Activated CD4-positive, alpha-beta T cell treated with anti-CD3 and anti-CD28 coated beads, Interleukin-2, amount 50 U/mL, for 48 hours (primary cell): ENCODE measurements at places on chromosomes 12 and 14.

DNA sequence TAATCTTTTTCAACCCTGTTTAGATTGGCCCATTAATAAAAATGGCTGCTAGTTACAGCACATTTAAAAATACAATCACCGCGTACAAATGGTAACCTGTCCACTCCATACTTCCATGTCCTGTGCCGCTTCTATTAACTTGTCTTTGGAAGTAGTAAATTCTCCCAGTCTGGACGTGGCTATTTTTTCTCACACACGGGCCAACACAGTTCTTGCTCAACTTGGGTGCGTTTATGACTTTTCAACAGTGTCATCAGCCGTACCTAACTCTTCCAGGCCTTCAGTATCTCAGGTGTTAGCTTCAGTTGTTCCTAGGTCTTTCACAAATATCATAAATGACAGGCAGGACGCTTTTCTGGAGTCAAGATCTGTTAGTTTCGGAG, 475 bp upstream of the PCNX1 start:
- no peak for DNase-seq

- no peak for DNase-seq
These were observed 65.1 kb downstream of the SIX6 start for GRCh38 chr14:60573943-60574495.

- DNase-seq = no peak
These were observed 59.5 kb upstream of the GTF2A1 start for GRCh38 chr14:81280136-81280791.

DNA sequence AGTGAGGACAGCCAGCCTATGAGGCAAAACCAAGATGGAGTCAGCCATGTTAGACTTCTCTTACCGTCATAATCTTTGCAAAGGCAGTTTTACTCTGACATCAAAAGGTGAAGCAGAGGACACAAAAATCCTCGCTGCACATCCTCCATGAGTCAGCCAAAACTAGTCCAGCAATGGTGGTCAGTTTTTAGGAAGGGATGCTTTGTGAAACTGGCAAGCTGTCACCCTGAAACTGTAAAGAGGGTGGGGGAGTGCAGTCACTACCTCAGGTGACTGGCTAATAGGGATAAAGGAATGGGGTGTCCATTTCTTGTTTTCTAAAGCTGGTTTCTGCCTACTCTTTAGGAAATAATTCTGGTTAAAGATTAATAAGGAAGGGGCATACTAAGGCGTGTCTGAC, 5.4 kb upstream of the CIPC start:
- DNase-seq = no peak

DNA sequence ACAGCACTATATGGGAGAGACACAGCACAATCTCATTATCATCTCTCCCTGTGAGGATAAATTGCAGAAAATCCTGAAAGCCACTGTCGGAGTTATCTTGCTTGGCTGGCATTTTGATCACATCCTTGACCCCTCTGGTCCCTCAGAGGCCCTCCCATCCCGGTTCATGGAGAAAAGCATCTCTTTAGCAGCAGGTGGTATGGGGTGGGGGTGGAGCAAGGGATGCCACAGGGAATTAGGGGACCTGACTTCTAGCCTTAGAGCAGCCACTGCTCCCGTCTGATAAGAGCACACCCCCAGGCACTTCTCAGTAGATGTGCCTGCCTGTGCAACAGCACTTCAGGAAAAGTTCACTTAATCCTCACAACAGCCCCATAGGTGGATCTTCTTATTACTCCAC, 38.6 kb downstream of the GRIN2B start:
- no peak for DNase-seq

DNA sequence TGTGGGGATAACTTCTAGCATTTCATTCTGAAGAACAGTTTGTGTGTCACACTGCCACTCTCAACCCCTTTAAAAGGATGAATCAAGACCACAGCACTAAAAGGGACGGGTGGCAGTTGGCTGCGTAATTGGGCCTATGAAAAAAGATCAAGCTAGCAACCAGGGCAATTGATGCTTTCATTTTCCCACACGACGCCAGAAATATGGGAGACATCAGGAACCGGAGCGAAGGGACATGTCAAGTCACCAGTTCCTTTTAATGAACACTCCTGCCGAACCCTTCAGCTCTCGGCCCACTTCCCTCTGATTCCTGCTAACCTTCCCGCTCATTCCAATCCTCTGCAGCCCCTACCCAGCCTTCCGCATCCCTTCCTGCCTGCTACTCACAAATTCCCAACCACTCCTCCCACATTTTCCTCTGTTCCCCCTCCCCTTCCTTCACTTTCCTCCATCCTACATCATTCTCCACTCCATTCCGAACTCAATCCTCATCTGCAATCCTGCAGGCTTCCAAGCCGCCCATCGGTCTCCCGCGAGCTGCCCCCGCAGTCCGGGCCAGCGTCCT, 753 bp downstream of the CSRNP2 start:
- peak; percentile 24 for DNase-seq

DNA sequence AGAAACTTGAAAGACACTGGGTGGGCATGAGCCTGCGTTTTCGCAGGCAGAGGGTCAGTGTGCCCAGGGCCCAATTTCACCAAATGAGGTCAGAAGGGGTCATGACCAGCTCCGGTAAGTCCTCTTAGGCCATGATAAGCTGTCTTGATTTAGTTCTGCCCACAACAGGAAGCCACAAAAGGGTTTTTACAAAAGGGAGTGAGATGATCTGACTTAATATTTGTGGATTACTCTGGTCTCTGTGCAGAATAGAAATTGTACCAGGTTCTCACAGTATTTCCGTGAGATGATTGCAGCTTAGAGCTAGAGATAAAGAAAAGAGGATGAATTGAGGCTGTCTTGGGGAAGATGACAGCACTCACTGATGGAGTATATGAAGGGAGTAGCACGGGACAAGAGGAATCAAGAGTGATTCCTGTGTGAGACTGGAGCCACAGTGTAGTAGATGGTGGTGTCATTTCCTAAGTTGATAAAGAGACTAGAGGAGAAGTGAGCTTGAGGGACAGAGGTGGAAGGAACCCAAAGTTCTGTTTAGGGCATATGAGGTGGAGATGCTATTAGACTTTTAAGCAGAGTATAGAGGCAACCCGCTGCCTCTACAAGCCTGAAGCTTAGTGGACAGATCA, 288.3 kb upstream of the AMIGO2 start:
- no peak for DNase-seq

GRCh38 chr14:22386924-22387775, 201.9 kb downstream of the DAD1 start:
- no peak for DNase-seq

GRCh38 chr12:52871291-52872039, 22.7 kb upstream of the KRT78 start:
- DNase-seq = no peak

DNA sequence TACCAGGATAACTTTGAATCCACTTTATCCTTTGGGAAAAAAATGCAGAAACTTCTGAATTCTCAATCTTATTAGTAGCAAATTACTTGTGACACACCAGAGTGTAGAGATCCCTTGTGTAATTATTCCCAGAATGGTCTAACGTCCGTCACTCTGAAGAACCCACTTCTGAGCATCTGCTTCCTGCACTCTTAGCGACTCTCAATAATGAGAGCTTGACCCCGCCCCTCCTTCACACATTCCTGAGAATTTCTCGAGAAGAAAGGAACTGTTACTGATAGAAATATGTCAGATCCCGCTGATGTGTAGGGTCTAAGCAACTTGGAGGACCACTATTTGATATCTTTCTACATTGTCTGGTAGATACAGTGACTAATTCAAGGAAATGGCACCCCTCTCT, 218.3 kb upstream of the PDZRN4 start:
- DNase-seq = no peak

- no peak for DNase-seq
These were observed 342.3 kb downstream of the FOXG1 start for GRCh38 chr14:29108908-29109307.

GRCh38 chr12:94211021-94211420, 62.6 kb downstream of the PLXNC1 start:
- DNase-seq = no peak

- DNase-seq = no peak
These were observed 45.1 kb downstream of the ETV6 start for GRCh38 chr12:11694528-11694927.

DNA sequence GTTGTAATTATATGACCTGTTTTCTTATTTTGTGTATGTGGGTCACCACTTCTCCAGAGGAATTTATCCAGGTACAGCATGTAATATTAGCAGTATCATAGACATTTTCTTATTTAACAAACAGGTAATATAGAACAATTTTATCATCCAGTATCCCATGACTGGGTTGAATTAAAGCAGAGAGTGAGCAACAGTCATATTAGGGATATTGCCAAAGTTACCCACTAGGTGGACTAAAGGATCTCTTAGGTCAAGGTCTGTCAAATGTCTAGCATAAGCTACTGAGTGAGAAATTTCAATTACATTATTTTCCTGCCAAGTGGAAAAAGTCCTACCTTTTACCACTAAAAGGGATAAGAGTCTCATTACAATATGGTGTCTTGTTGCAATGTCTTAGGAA, 62.1 kb upstream of the TRIM9 start:
- no peak for DNase-seq

- DNase-seq = peak; percentile 20
These were observed 21.5 kb upstream of the GNS start for GRCh38 chr12:64780531-64781279.

DNA sequence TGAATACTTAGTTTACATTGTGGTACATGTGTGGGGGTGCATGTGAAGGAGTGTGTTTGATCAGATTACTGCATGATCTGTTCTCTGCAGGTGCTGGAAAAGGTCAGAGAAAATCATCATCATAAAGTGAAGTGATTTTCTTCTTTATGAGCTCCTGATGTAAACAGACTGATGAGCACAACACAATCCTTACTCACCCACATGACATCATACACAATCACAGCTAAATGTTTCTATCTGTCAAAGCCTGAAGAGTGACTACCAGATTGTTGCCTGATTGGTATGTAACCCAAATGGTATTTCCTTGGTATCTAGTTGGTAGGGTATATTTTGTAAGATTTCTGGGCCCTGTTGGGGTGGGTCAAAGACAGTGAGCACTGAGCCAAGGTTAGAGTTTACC, 270.8 kb downstream of the FOXG1 start:
- no peak for DNase-seq

DNA sequence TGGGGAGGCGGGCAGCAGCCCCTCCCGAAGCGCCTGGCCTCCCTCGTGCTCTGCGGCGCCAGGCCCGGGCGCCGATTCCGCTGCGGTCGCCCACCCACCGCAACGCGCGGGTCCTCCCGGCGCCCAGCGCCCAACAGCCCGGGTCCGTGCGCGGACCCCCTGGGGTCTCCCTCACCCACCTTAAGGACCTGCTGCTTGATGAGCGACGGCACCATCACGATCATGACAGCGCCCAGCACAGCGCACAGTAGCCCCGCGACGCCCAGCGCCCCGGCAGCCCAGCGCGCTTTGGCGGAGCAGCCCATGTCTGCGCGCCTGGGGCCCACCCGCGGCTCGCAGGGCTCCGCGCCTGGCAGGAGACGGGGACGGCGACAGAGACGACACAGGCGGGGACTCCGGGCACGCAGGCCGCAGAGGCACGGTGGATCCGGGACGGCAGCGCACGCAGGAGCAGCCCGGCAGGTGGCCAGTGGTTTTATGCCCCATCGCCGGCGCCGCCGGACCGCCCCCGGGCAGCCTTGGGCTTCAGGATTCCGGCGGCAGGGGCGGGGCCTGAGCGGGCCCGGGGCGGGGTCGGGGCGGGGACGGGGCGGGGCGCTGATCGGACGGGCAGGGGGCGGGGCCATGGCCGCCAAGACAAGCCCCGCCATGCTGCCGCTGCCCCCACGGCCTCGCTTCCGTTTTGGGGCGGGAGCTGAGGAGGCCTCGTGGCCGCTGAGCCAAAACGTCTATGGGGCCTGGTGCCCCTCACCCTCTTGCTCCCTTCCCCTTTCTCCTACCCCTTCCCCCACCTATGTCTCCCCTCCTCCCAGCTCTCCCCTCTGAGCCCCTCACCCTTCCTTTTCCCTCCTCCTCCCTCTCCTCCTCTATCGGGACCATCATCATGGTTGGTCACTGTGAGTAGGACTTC, at the start of gene SCARB1:
SCARB1 (minus strand) TSS at position 449 of the 910 bp plus-strand sequence; CDS start at position 305, 144 bp downstream.
- DNase-seq = peak; percentile 75

GRCh38 chr12:47989666-47990065, 14.6 kb downstream of the COL2A1 start:
- no peak for DNase-seq

DNA sequence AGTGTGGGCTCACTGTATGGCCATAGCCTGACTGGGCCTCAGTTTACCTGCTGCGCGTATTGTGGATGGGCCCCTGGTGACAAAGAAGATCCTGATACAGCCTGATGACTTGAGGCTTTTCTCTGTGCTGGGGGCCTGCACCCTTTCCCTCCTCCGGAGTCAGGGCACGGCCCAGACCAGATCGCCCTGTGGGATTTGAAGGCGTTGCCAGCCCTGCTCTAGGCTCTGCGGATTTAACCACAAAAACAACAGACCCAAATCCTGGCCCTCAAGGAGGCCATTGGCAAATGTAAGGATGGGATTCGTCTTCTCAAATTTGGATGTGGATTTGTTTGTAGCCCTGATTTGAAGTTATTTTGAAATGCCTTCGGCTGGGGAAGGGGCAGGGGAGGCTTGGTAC, 195.8 kb downstream of the TSPAN9 start:
- DNase-seq = no peak

GRCh38 chr12:122724641-122725243, 5.9 kb downstream of the HCAR1 start:
- DNase-seq = no peak

DNA sequence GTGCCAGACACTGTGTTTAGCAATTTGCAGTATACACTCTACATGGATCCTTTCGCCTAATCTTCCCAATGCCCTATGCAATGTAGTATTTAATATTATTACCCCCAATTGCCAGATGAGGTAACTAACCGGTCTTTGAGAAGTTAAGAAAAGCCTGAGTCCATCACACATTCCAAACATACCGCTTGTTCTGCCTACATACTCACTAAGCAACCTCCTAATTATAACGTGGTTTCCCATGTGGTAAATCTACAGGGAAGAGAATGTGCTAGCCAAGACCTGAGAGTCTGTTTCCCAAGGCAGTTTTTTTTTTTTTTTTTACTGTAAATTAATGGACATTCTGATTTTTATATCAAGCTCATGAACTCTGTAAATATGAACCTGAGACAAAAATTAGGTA, 37.2 kb downstream of the ATP2B1 start:
- no peak for DNase-seq

- DNase-seq = no peak
These were observed 49.4 kb downstream of the SLC8A3 start for GRCh38 chr14:70139384-70139783.

- DNase-seq = no peak
These were observed 3.7 kb downstream of the SELPLG start for GRCh38 chr12:108629824-108630476.

DNA sequence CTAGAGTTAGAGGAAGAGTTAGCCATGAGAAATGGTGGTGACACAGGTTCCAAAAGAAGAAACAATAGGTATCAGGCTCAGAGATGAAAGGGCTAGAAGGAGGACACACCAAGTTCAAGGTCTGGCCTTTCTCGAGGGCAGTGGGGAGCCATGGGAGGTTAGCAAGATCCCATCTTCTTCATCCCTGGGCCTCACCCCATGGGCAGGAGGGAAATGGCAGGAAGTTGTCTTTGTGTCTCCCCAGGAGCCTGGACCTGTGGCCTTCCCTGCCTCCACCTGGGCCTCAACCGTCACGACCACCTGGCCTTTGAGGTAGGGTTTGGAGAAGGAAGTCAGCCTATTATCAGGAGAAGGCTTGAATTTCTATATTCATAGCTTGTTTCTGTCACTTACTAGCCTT, 5.8 kb upstream of the AQP2 start:
- DNase-seq = no peak
